ENCODE measurements at places on chromosomes 5 and 9.

DNA sequence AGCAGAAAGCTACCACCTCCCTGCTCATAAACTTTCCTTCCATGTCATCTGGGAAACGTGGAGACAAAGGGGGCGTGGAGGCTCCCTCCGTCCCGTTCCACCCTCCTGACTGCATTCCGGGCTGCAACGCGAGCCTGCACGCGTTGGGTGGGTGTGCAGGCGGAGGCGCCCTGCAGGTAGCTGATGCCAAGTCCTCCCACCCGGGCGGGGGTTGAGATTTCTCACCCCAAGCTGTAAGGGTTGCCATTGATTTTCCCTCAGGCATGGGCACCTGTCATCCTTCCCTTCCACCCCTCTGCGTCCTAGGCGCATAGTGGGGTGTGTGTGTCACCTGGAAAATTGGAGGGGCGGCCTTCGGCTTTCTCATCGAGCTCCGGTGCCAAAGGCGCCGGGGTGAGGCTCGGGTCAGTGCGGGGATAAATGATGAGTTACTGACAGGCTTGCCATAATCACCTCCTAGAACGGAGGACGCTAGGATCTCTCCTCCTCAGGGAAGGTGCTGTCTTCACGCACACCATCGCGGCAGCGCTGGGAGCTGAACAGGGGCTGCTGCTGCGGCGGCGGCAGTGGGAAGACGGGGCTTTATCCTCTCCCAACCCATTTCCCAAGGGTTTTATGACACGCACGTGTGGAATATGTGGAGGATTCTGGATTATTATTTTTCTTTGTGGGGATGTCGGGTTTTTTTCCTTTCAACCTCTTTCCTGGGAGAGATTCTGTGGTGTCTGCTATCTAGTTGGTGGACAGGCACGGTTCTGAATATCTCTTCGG lies 973 bp downstream of the PLPPR1 start:
- DNase-seq, result no peak

GRCh38 chr5:96388176-96388575 lies 44.9 kb downstream of the PCSK1 start:
- DNase-seq, result no peak

GRCh38 chr5:72507907-72508238 lies 663 bp upstream of the ZNF366 start:
- no peak for DNase-seq

DNA sequence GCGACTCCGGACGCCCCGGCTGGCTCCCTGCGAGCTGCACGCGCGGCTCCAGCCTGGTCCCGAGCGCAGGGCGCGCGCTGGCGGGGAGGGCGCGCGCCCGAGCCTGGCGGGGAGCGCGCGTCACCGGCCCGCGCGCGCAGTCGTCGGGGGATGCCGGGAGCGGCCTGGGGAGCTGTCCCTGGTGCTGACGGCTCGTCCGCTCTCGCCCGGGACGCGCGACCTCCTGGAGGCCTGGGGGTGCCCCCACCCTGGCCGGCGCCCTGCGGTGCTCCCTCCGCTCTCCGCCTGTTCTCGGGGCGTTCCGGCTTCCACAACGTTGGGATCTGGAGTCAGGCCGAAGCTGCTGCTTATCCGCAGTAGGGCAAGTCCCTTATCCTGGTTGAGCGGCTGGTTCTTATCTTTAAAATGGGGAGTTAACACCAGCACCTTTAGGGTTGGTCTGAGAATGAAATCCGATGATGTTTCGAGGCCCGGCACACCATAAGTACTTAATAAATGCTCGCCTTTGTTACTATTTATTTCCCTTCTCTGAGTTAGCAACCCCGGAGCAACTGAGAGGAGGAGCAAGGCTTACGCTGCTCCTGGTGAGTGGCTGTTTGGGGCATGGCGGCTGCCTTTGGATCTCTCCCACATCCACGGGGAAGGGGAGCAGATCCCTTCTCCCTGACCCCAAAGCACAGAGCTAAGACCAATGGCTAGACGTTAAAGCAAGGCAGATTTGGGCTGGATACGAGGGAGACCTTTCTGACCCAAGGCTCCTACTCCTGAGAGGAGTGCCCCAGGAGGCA lies at the start of gene FAM163B:
TSS of gene FAM163B (minus strand) at position 79 of the 788 bp plus-strand sequence. CDS start 29,166 bp downstream, outside the sequence.
- DNase-seq, result peak; percentile 74

DNA sequence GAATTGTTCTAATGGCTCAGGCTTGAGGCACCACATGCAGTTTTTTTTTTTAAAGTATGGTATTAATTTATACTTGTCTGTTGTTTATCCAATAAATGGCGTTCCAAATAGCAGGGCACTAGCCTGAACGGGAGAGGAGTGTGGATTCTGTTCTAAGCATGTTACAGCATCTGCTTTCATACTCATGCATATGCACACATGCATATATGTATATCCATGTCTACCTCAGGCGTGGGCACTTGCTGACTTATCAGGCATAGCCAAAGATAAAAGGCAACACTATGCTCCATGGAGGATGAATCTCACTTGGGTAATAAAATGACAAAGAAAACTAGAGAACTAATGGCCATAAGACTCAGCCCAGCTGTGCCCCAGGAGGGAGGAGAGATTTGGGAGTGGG lies 393.8 kb downstream of the GADD45G start:
- no peak for DNase-seq

GRCh38 chr5:122493091-122494021 lies 181.3 kb downstream of the SNCAIP start:
- peak; percentile 39 for DNase-seq

DNA sequence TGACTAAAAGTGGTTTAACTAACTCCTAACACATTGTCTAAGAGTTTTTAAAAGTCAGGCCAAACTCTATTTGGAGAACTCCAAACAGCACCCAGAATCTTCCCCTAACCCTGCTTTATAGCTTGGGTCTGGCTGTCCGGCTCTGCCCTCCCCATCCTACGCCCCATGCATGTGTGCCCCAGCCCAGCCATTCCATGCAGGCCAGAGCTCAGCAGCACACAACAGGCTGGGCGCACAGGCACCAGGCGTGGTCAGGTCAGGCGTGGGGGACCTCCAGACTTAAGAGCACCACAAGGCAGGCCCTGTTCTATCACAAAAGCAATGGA lies 31.1 kb downstream of the SHB start:
- no peak for DNase-seq

DNA sequence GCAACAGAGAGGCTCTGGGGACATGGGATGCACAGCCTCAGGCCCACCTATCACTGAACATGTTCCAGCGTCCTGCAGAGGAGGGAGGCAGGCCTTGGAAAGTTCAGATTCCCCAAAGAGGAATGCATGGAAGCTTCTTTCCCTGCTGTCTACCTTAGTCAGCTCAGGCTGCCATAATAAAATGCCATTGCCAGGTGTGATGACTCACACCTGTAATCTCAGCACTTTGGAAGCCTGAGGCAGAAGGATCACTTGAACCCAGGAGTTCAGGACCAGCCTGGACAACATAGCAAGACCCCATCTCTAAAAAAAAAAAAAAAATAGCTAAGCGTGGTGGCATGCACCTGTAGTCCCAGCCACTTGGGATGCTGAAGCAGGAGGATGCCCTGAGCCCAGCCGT lies 24.5 kb upstream of the TOR1B start:
- DNase-seq, result no peak

- no peak for DNase-seq
These were observed 1279.1 kb upstream of the WWC1 start for GRCh38 chr5:167012123-167013034.

DNA sequence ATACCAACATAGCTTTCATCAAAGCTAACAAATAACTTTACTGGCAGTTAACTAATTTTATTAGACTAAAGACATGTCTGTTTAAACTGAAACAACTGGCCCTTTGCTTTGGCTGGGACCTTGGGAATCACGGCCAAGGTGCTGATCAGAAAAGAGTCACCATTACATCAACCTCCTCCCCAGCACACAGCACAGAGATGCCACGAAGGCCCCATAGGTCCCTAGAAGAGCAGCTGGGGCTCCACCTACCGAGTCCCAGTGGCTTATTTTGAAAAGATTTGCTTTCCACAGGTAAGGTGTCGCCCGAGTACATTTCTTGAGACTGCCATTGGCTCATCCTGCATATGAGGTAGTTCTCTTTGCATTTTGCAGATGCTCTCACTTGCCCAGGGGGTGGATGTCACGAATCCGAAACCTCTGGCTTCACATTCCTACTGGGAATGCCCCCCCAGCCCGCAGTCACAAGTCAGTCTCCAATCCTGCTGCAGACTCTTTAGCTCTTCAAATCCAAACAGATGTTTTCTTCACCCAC lies 18.8 kb upstream of the HSD17B3 start:
- DNase-seq, result no peak

DNA sequence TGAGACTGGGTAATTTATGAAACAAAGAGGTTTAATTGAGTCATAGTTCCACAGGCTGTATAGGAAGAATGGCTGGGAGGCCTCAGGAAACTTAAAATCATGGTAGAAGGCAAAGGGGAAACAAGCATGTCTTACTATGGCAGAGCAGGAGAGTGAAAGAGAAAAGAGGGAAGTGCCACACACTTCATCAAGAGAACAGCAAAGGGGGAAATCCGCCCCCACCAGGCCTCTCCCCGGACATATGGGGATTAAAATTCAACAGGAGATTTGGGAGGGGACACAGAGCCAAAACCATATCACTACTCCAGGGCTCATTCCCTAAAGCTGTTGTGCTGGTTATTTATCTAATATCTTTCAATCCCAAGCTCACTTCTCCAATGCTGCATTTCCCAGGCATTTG lies 50.2 kb upstream of the NR3C1 start:
- no peak for DNase-seq

GRCh38 chr5:93273176-93273575 lies 307.8 kb downstream of the NR2F1-AS1 start:
- no peak for DNase-seq

GRCh38 chr9:118613996-118614395 lies 755.2 kb downstream of the BRINP1 start:
- DNase-seq, result no peak

GRCh38 chr5:156920861-156921431 lies 42.1 kb downstream of the TIMD4 start:
- no peak for DNase-seq

DNA sequence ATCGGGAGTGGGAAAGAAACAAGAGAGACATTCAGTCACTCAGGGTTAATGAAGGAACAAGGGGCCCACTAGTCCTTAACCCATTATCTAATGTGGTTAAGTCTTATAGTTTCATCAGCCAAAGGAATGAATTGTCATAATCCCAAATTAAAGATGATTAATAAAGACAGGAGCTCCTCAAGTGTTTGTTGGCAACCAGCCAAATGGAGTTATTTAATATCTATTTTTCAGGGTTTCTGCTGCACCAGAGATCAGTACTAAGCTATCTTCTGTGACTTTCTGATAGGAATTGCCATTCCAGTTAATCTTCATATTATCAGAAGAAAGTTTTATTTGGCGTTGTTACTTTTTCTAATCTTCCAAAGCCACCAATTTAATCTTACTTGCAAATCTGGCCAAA lies 34.0 kb upstream of the FCHO2 start:
- DNase-seq, result no peak

GRCh38 chr5:94523018-94523417 lies 95.4 kb downstream of the KIAA0825 start:
- no peak for DNase-seq

GRCh38 chr5:177967221-177967887 lies 28.7 kb downstream of the PROP1 start:
- DNase-seq, result no peak

- DNase-seq, result peak; percentile 75
These were observed 12.8 kb upstream of the MTAP start for GRCh38 chr9:21789541-21790037.

DNA sequence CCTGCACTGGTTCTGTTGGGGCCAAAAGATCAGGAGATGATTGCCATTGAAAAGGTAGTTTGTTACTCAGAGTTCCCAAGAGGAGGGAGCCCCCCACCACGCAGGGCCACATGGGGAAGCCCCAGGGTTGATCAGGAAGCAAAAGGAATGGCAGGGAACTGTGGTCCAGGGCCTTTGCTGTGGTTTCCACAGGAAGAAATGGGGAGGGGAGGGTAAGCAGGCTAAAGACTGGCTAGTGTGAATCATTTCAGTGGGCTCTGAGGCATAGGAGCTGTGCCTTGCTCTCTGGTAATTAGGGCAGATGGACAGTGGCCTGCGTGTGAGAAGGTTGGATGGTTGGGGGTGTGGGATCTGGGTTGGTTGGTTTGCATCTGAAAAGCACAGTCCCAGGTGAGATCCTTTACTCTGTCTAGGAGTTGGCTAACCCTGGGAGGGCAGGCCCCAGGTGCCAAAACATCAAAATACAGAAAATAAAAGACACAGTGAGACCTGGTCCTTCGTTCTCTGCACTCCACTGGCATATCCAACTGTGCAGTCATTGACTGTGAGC lies 66.1 kb downstream of the PTPDC1 start:
- no peak for DNase-seq

DNA sequence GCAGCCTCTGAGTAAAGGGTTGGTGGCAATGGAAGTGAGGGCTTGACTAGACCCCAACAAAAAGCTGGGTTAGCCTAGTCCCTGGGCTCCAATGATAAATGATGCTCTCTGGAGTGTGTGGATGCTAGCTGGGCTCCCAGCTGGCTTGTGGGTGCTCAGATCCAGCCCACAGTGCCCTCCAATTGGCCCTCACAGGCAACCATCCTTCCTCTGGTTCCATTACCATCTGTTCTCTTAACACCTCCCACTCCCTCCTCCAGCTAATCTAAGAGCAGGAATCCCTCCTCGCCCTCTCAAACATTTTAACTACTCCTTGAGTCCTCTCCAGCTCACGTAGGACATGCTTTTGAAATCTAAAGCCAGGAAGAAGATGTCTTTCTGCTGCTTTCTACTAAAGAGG lies 25.2 kb upstream of the FRMD3 start:
- no peak for DNase-seq

DNA sequence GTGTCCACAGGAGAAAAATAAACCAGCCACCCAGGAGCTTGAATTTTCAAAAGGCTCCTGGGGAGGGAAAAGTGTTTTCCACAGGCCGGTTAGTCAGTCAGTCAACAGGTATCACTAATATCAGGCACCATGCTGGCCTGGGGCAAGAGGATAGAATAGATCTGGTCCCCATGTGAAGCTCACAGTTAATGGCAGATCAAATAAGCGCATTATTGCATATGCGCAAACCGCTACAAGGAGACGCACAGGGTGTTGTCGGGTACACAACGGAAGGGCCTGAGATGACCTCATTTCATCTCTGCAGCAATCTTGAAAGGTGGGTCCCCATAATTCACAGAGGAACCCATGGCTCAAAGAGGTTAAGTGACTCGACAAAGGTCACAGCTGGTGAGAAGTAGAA lies 260.7 kb downstream of the CRB2 start:
- no peak for DNase-seq

GRCh38 chr5:180291234-180291940 lies 496 bp downstream of the MAPK9 start:
- peak; percentile 65 for DNase-seq

DNA sequence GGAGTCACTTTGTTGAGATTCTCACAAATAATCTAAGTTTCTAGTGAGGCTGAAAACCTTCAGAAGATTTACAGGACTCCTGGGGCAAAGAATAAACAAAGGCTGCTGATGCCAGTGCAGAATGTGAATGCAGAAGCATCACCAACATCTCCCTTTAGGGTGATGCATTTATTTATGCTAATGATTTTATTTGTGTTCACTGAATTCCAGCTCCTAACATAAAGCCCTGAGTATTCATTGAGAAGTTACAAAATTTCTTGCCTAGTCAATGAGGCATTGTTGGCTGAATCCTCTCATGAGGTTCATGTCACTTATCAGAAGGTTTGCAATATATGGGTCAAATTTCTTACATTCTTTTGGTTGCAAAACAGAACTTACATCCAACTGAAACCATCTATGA lies 70.0 kb downstream of the GRIN3A start:
- DNase-seq, result no peak

GRCh38 chr5:164868761-164869160 lies 1363.3 kb downstream of the MAT2B start:
- no peak for DNase-seq

Measured in HEK293T (cell line).